ENCODE measurements at places on chromosomes 12 and 14.

DNA sequence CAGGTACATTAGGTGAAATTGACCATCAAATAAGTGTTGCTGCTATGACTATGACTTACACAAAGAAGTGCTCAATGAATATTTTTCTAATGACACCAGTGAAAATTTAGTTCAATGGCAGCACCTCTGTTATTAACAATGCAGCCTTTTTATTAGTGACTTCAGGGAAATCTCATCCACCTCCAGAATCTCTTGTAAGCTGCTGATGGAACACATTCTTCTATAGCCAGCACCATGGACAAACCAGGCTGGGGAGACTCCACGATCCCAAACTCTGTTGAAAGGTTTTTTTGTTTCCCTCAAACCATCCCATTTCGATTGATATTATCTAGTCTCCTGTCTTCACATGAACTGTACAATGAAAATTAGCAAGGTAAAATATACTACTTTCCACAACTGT lies 265.9 kb downstream of the ITPR2 start:
- no peak for DNase-seq

DNA sequence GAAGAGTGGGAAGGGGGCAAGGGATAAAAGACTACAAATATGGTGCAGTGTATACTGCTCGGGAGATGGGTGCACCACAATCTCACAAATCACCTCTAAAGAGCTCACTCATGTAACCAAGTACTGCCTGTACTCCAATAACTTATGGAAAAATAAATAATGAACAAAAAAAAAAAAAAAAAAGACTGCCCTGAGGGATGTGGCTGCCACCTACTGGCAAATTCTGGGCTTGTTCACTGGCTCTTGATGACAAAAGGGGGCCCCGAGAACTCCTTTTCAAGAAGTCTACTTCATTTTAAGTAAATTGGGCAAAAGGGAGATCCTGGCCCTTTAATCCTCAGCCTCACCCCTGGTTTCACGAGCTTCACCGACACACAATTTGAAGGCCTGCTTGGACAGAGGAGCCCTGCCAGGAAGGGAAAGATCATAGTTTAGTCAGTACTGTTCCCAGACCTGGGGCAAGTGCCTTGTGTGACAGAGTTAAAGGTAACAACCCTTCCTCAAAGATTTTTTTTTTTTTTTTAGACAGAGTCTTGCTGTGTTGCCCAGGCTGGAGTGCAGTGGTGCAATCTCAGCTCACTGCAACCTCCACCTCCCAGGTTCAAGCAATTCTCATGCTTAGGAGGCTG lies 26.1 kb upstream of the STAC3 start:
- peak; percentile 16 for DNase-seq

GRCh38 chr12:72084880-72085279 lies 146.2 kb downstream of the TPH2 start:
- DNase-seq = no peak

GRCh38 chr12:21615431-21615830 lies 10.8 kb upstream of the GYS2 start:
- DNase-seq = no peak

- DNase-seq = no peak
These were observed 14.2 kb upstream of the DLK1 start for GRCh38 chr14:100712490-100712889.

Data from NCI-H1417 (cell line).